ENCODE measurements at places on chromosomes 12 and 14.
A peak's percentile ranks its signal among the peaks of the same experiment; 100 is the strongest.

DNA sequence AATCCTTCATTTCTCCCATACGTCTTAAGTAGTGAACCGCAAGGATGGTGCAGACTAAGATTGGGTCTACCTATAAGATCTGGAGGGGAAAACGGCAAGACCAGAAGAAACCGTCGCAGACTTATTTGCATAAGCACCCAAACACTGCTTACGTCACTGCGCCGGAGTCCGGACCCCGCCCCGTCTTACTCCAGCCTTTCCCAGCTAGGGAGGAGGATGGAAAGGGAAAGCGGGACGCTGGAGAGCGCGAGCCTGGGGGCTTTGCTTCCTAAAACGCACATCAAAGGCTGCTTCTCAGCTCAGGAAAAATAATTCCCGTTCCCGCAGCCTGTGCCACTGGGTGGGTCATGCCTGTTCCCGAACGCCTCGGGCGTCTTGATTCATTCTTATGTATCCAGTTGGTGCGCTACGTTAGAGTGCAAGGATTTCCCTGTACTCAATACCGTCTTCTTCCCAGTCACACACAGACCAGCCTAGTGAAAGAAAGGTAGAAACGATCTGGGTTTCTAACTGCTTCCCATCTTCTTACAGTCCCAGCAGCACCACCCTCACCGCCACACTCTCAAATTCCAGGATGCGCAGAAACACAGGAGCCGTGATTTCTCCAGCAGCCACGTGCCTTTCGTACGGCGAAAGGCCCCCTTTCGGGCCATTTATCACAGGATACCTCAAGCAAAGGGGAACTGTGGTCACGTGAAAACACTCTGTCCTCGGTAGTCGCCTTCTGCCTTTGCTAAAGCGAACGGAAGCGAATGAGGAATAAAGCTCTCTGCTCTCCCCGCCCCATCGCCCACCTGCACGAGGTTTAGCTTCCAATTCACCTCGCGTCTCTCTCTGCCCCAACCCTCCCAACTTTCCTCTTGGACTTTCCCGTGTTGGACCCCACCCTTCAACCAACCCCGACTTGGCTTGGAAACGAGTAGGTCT is 1.1 kb downstream of the SLC6A15 start:
- DNase-seq = peak; percentile 88

- DNase-seq = no peak
These were observed 200.5 kb upstream of the PRICKLE1 start for GRCh38 chr12:42789808-42790760.

DNA sequence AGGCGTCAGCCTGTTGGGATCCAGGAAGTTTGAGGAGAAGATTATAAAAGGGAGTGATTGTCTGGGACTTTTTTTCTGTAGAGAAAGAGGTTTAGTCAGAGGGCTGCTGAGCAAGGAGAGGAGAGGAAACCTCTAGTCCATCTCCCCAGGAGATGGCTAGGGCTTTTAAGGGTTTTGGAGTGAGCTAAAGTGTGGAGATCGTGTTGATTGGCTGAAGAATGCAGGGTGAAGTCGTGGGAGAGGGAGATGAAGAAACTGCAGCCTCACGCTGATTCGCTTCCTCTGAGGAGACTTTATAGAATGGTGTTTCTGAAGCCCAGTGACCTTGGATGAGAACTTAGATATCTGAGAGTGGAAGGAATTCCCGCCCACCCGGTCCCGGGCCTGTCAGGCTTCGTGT is 193.7 kb upstream of the PWP1 start:
- no peak for DNase-seq

- peak; percentile 88 for DNase-seq
These were observed 28.0 kb downstream of the VPS37B start for GRCh38 chr12:122867691-122868461.

- no peak for DNase-seq
These were observed 184.3 kb upstream of the USP15 start for GRCh38 chr12:62075870-62076269.

DNA sequence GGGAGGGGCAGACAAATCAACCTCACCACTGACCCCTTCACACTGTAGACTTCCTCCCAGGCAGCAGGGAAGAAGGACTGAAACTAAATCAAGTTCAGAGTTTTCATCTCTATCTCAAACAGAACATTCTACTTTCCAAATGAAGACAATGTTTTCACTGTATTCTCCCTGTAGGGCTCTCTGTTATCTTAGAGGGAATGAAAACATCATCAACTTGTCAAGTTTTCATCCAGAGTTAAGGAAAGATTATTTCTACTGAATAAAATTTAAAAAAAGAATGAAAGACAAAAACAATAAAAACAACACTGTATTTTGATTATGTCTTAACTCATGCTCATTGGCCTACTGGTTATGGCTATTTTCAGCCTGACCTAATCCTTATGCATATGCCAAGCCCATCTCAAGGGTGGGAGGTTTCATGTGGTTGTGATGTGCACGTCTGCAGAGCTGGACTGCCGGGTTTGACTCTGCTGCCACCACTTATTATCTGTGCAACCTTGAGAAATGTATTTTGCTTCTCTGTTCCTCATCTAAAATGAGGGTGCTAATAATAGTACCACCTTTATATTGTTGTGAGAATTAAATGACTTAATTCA is 152.0 kb upstream of the AVPR1A start:
- DNase-seq = no peak
